Stimulated activated CD4-positive, alpha-beta T cell treated with anti-CD3 and anti-CD28 coated beads, Interleukin-1b, Interleukin-23, amount 100 ng/mL, for 1 hour (primary cell): ENCODE measurements at places on chromosomes 3 and 15.

- DNase-seq = no peak
Observed at GRCh38 chr3:172042136-172042662, 2.8 kb downstream of the FNDC3B start.

DNA sequence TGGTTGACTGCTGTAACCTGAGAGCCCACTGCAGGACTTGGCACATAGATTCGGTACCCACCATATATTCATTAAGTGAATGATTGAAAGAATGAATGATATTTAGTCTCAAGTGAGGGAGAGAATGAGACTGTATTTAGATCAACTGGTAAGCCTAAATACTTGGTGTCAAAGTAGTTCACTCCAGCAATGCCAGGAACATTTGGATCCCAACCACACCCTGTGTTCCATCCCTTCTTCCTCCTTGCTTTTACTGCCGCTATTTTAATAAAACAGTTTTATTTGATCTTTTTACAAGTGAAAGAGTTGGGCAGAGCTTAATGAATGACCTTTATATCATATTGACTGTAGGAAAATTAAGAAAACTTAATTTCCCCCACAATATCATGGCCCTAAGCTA, 473.6 kb upstream of the CBLB start:
- DNase-seq = no peak

DNA sequence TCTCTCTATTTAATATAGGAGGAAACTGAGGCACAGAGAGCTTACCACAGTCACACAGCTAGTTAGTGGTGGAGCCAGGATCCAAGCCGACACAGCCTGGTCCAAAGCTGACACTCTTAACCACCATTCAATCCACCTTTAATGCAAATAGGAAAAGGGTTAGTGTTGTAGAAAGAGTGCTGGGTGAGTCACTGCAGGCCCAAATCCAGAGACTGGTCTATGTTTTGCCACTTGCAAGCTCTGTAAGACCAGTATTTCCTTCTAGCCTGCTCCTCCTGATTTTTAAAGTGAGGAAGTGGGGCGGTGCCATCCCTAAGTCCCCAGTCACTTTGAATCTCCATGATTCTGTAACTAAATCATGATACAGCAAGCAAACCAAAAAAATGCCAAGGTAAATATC, 111.0 kb downstream of the MECOM start:
- no peak for DNase-seq

DNA sequence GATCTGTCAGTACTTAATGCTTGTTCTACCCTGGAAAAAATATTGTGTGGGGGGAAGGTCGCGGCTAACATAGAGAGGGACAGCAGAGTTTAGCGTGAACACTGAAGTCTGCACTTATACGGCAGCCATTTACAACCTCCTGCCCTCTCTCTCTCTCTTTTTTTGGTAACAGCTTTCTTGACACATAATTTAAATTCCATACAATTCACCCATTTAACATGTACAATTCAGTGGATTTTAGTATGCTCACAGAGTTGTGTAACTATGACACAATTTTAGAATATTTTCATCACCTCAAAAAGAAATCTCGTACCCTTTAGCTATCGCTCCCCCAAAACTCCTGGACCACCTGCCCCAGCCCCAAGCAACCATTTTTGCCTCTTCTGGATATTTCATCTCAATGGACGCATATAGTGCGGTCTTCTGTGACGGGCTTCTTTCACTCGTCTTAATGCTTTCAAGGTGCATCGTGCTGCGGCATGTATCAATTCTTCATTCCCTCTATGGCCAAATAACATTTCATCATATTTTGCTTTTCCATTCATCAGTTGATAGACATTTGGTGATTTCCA, 141.8 kb downstream of the XXYLT1 start:
- DNase-seq = no peak

- no peak for DNase-seq
Observed at GRCh38 chr3:95460274-95460673, 1354.1 kb upstream of the EPHA6 start.

DNA sequence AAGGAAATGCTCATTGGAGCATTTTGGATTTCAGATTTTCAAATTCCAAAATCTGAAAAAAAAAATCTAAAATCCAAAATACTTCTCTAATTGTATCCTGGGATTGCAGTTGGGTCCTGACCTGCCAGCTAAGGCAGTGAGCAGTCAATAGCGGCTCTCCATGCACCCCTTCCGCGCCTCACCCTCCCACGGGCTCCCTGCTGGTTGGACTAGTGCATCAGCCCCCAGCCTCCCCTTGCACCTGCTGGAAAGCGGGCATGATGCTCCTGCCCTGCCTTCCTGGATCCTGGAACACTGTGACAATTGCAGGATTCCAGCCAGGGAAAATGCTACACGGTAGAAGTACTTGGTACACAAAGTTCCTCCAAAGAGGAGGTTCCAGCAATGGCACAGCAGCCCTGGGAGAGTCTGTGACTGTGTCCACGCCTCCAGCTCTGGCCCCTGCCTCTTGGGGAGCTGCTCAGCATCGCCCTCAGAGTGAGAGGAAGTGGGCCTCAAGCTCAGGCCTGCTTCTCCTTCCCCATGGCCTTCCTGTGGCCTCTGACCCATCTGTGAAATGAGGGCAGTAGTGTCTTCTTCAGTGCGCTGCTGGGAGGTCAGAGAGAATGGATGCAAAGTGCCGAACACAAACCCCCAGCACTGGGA, 39.5 kb upstream of the CHRNB4 start:
- no peak for DNase-seq

DNA sequence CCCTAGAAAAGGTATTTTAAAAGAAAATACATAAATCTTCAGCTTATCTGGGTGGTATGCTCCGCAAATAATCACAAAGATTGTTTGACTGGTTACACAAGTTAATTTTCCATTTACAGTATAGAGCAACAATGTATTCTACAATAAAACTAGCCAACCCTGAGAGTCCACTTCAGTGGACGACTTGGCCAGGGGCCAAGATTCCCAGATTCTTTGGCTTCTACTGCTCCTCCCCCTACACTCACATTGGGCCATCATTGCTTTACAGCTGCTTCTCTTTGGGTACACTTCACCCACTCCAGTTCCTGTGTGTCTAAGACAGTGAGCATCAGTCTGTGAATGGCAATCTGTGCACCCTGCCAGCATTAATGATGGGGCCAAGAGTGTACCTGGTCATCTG, 17.2 kb upstream of the PRICKLE2 start:
- no peak for DNase-seq

GRCh38 chr3:168275662-168276061, 179.9 kb upstream of the GOLIM4 start:
- DNase-seq = no peak

GRCh38 chr15:84949043-84949442, 32.6 kb upstream of the PDE8A start:
- no peak for DNase-seq

- DNase-seq = no peak
Observed at GRCh38 chr3:153339065-153339464, 177.0 kb downstream of the RAP2B start.

DNA sequence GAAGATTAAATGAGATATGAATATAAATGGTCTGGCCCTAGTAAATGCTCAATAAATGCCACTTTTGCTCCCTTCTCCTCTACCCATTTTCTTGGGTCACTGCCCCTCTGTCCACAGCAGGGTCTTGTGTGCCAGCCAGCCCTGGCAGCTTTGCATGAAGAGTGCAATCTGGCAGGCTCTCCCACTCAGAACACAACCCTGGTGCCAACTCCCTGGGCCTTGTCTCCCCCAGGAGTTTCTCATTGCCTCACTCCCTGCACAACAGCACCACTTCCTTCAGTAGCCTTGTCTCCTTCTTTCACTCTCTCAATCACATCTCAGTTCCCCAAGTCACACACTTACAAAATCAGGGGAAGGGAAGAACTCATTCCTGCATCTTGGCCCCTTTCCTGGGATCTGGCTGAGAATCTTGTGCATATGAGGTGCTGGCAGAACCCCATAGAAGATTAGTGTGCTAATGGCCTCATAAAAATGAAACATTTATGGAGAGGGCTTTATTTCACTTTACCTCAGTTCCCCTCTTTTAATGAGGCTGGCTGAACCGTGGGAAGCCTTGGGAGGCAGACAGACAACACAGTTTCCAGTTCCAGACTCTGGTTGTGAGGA, 445.9 kb upstream of the PROK2 start:
- no peak for DNase-seq

DNA sequence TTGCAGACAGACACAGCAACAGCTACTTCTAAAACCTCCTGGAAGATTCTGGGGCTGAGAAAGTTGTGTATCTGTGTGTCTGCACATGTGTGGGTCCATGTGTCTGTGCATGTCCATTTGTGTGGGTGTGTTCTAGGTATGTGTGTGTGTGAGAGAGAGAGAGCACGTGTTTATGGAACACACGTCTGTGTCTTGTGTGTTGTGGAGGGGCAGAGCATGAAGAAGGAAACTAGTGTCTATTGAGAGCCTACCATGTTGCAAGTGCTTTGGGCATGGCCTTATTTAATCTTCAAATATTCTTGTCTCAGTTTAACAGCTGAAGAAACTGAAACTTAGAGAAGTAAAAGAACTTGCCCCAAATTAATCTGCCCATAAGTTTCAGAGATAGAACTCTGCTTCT, 327.5 kb downstream of the UACA start:
- DNase-seq = no peak

DNA sequence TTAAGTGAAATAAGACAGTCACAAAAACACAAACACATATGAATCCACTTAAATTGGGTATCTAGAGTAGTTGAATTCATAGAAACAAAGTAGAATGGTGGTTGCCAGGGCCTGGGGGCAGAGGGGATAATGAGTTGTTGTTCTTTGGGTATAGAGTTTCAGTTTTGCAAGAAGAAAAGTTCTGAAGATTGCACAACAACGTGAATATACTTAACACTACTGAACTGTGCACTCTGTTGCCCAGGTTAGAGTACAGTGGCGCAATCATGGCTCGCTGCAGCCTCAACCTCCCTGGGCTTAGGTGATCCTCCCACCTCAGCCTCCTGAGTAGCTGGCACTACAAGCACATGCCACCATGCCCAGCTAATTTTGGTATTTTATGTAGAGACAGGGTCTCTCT, 14.9 kb downstream of the GRAMD2A start:
- no peak for DNase-seq
